ENCODE measurements at places on chromosomes 11 and 22.

DNA sequence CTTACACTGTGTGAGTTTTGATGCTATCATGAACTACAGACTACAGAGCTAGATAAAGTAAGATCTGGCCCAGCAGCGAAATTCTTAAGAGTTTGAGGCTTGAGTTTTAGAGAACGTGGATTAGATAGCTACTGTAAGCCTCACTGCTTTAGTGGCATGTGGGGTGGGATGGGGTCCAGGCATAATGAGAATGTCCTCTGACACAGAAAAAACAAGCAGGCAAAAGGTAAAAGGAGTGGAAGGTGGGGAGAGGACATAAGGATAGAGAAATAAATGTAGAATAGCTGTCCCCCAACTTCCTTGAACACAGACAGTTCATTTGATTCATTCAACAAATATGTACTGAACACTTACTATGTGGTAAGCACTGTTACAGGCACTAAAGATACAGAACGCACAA is 324.5 kb upstream of the PITPNB start:
- no peak for DNase-seq

GRCh38 chr11:5891216-5891800 is 1.7 kb upstream of the OR52E5 start:
- no peak for DNase-seq

- DNase-seq: no peak
Observed at GRCh38 chr11:129732941-129733340, 82.7 kb upstream of the TMEM45B start.

DNA sequence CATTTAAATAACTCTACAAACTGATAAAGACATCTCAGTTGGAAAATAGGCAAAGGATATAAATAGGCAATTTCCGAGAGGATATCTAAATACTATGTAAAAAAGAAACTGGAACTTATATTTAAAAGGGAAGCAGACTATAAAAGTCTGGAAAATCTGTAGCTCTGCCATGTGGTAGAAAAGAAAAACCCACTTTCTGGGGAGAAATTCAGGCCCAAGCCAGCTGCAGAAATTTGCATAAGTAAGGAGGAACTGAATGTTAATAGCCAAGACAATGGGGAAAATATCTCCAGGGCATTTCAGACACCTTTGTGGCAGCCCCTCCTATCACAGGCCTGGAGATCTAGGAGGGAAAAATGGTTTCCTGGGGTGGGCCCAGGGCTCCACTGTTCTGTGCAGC is 97.8 kb upstream of the ZBED5 start:
- DNase-seq: no peak

DNA sequence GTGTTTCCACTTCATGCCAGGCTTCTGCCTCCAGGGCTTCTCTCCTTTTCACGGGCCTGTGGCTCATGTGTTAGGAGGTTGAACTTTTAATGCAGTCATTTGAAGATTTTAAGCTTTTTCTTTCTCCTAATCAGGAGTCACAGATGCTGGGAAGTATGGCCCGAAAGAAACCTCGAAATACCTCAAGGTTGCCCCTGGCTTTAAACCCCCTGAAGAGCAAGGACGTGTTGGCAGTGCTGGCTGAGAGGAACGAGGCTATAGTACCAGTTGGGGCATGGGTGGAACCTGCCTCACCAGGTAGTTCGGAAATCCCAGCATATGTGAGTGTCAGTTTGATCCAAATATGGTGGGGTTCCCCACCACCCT is 571 bp downstream of the CCDC15 start:
- no peak for DNase-seq

DNA sequence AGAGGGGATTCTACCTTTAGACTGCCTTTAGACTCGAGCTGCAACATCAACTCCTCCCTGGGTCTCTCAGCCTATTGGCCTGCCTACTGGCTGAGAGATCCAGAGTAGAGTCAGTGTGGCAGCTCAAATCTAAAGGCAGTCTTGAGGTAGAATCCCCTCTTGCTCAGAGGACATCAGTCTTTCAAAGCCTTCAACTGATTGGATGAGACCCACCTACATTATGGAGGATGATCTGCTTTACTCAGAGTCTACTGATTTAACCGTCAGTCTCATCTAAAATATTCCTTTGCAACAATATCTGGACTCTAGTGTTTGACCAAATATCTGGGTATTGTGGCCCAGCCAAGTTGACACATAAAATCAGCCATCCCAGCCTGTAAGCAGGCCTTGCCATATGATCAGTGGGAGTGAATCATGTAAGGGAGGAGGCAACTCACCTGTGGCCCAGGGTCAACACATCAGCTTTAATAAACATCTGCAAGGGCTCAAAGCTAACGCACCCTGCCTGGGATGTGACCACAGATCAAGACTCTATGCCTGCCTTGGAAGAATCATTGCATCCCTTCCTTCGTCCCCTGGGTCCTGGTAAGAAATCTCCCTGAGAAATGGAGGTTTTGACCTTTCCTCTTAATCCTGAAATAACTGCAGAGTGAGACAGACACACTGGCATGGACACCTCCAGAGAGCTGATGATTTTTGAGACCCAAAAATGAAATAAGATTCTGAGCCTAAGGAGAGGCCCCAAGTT is 198.0 kb downstream of the DBX1 start:
- no peak for DNase-seq
